ENCODE measurements at places on chromosomes 6 and 20.

GRCh38 chr6:25342802-25343201 lies 63.6 kb downstream of the CARMIL1 start:
- no peak overlapping the region for H3K4me3 ChIP-seq
- peak; percentile 87 for DNase-seq
- H3K27me3 ChIP-seq, result no peaks in the 10 kb centered on the region
- H3K36me3 ChIP-seq, result no peaks in the 10 kb centered on the region
- H3K4me1 ChIP-seq, result peaks cover 33% of the 10 kb centered on the region

DNA sequence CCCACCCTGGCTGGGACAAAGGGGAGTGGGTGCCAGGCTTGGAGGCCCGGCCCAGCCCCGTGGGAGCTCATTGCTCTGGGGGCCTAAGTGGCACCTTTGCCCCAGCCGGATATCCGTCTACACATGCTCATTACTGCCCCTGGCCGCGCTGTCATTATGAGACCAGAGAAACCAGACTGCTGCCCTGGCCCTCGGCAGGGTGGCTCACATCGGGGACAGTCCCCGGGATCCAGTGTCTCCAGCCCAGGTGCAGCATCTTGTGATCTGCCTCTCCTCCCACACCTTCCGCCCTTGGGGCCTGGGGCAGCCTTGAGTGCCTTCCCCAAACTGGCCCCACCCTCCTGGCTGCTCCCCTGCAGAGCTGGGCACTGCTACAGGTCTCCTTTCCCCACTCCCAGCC lies 4.9 kb downstream of the SRMS start:
- peaks cover 1% of the 10 kb centered on the region for H3K4me1 ChIP-seq
- DNase-seq, result no peak
- no peaks in the 10 kb centered on the region for H3K36me3 ChIP-seq

DNA sequence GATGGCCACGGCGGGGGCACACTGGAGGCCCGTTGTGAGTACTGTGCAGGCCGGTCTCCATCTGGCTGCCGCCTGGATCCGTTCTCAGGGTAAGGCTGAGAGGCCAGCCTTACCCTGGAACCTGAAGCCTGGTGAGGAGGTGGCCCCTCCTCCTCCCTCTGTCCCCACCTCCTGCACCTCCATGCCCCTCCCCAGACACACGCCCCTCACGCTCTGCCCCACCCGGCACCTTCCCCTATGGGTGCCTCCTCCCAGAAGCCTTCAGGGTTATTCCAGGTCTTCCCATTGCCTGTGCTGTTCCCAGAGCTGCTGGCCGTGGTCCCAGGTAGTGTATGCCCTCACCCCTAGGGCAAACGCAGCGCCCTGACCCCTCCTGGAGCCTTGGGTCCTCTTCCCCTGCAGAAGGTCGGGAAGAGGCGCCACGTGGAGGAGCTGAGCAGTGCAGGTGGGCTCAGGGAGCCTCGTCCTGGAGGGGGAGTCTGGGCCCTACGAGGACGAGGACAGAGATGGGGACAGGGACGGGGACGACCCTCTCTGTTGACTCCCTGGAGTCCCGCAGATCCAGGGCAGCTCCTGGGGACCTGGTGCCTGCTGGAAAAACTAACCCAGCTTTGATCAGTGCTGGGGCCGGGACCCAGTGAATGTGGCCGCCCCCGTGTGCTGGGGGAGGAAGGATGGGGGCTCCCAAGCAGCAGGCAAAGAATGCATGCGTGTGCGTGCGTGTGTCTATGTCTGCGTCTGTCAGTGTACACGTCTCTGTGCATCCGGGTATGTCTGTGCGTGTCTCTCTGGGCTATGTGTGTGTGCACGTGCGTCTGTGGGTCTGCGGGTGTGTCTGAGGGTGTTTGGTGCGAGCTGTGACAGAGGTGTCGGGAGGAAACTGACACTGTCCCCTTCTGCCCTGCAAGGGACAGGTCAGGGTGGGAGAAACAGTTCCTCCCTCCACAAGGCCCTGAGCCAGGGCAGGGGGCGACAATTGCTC lies 8.2 kb upstream of the HRH3 start:
- DNase-seq, result no peak
- no peaks in the 10 kb centered on the region for H3K4me1 ChIP-seq

GRCh38 chr6:155287762-155288161 lies 23.9 kb downstream of the CLDN20 start:
- H3K27ac ChIP-seq, result no peak overlapping the region
- peaks cover 13% of the 10 kb centered on the region for H3K4me1 ChIP-seq
- H3K4me3 ChIP-seq, result no peak overlapping the region
- no peak for DNase-seq
- H3K36me3 ChIP-seq, result peaks cover 43% of the 10 kb centered on the region
- no peaks in the 10 kb centered on the region for H3K27me3 ChIP-seq

GRCh38 chr6:12065321-12066140 lies 53.4 kb downstream of the HIVEP1 start:
- no peaks in the 10 kb centered on the region for H3K27me3 ChIP-seq
- no peaks in the 10 kb centered on the region for H3K36me3 ChIP-seq
- H3K4me3 ChIP-seq, result no peak overlapping the region
- no peaks in the 10 kb centered on the region for H3K4me1 ChIP-seq
- DNase-seq, result no peak

- no peak overlapping the region for H3K4me3 ChIP-seq
- no peaks in the 10 kb centered on the region for H3K36me3 ChIP-seq
- no peak overlapping the region for H3K27ac ChIP-seq
- no peak for DNase-seq
Measured at GRCh38 chr6:124282541-124282940, 478.9 kb downstream of the NKAIN2 start.

DNA sequence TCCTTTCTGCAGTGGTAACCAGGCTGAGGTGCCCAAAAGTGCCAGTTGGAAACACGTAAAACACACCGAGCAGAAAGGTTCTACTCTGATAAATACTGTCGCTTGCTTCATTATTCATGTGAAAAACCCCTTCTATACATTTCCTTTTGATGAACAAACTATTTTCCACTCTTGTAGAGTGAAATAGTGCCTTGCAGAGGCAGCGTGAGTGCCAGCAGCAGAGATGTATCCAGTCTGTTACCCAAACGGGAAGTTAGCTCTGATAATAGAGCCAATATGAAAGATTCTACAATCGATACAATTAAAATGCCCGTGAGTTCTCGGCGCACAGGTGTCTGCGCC lies 1.5 kb downstream of the ZBTB46 start:
- peaks cover 38% of the 10 kb centered on the region for H3K27me3 ChIP-seq
- no peaks in the 10 kb centered on the region for H3K4me1 ChIP-seq
- peak overlapping the region; percentile 50 for H3K4me3 ChIP-seq
- H3K27ac ChIP-seq, result no peak overlapping the region

DNA sequence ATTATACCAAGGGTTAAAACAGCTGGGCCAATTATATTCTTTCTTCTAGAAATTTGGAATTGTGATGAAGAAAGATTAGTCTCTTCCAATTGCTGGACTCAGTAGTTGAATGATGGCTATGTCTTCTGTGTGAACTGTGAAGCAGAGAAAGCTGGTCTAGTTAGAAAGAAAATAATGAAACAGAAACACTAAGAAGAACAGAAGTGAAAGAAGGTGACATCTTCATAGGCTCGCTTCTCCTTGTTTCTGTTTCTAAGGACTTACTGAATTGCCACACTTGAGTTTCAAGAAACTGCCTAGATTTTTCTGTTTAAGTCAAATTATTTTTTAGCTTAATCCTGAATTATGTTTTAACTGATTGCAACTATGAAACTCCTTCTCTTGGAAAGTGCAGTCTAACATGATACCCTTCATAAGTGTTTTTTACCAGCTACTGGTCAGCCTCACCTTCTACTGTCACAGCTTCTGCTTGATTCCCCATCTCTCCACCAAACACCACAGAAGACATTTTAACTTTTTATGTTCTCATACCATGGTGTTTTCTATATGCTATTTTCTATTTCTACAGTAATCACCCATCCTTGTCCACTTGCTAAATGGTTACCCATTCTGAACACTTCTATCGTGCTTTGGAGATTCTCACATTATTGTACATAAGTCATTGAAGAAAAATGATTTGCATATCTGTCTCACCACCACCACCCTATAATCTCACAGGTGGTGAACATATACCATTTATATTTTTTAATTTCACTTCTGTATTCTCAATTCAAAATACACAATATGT lies 268.8 kb downstream of the GRIK2 start:
- H3K27ac ChIP-seq, result no peak overlapping the region
- no peak for DNase-seq
- H3K4me1 ChIP-seq, result no peaks in the 10 kb centered on the region
- H3K36me3 ChIP-seq, result no peaks in the 10 kb centered on the region
- H3K27me3 ChIP-seq, result no peaks in the 10 kb centered on the region

GRCh38 chr6:35498422-35499067 lies 1.7 kb upstream of the TEAD3 start:
- no peaks in the 10 kb centered on the region for H3K27me3 ChIP-seq
- H3K27ac ChIP-seq, result no peak overlapping the region
- H3K4me1 ChIP-seq, result peaks cover 22% of the 10 kb centered on the region
- no peaks in the 10 kb centered on the region for H3K36me3 ChIP-seq
- H3K4me3 ChIP-seq, result no peak overlapping the region

GRCh38 chr20:5146099-5146668 lies 19.4 kb downstream of the CDS2 start:
- DNase-seq, result no peak
- no peaks in the 10 kb centered on the region for H3K36me3 ChIP-seq
- H3K27ac ChIP-seq, result no peak overlapping the region

- no peaks in the 10 kb centered on the region for H3K36me3 ChIP-seq
- DNase-seq, result no peak
- H3K27ac ChIP-seq, result no peak overlapping the region
- peaks cover 15% of the 10 kb centered on the region for H3K4me1 ChIP-seq
- H3K27me3 ChIP-seq, result no peaks in the 10 kb centered on the region
Measured at GRCh38 chr20:62042025-62042820, 23.5 kb downstream of the TAF4 start.

GRCh38 chr6:89597988-89598387 lies 40.6 kb downstream of the LYRM2 start:
- no peak overlapping the region for H3K27ac ChIP-seq
- peak; percentile 63 for DNase-seq
- no peaks in the 10 kb centered on the region for H3K36me3 ChIP-seq
- H3K4me1 ChIP-seq, result no peaks in the 10 kb centered on the region
- no peak overlapping the region for H3K4me3 ChIP-seq
